ENCODE measurements at places on chromosomes 1 and 21. TPM values are rescaled to one million over a fixed set of nuclear protein-coding genes. Genes with fewer than 3 reads are reported as not detected.

- no peak for DNase-seq
Measured at GRCh38 chr1:100614570-100614969, 76.6 kb downstream of the GPR88 start.

DNA sequence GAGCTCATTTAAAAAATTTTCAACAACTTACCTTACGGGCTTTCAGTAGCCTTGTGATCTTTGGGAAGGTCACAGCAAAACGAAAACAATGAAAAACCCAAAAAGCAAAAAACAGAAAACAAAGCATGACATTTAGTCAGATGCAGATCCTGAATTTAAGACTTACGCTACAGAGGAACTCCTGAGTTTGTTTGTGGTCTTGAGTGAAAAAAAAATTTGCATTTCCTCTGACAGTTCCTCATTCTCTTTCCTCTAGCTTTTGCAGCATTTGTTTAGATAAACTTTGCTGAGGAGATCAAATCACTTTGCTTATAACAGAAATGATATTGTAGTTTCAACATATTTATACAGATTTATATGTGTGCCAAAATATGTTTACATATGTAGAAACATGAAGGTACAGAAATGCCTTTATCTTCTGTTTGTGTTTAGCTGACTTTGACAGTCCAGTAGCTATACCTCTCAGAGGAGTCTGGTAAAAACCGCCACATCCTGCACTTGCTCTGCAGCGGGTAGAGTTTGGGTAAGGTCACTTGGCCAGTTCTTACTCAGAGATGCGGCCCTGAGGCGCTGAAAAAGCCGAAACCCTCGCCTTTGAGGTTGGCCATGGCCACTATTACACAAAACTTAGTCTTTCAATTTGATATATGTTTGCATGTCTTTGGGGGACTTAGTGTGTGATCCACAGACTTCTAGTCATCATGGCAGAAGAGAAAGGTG is 142.5 kb downstream of the TNR start:
- DNase-seq: no peak

Gene HCRTR1
- 0.13 TPM for total RNA-seq

- no peak for DNase-seq
Measured at GRCh38 chr21:24290151-24290833, 1317.0 kb downstream of the MRPL39 start.

- DNase-seq: no peak
Measured at GRCh38 chr21:43662286-43662685, 2.9 kb downstream of the RRP1B start.
